ENCODE measurements at places on chromosomes 13 and 19.

DNA sequence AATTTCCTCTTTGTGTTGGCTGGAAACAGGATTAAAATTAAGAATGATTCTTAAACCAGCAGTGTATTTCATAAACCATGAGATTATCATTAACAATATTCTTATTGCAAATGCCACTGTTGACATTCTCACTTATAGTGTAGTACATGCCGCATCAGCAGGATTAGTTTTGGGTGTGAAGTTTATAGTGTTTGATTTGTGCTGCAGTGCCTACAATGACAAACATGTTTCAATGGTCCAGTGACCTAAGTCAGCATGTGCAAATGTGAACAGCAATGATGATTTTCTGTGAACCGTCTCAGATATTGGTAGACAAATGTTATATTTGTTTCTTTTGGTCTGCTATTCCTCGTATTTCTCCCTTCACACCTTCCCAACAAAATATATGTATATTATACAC lies 49.8 kb upstream of the TDRD3 start:
- DNase-seq: no peak

- no peak for DNase-seq
These were observed 220.0 kb upstream of the SGCG start for GRCh38 chr13:22960827-22961226.

GRCh38 chr13:58085274-58085673 lies 453.7 kb downstream of the PCDH17 start:
- no peak for DNase-seq

GRCh38 chr13:98519976-98520375 lies 56.9 kb downstream of the STK24 start:
- DNase-seq: no peak

- DNase-seq: no peak
These were observed 76.2 kb downstream of the C13orf42 start for GRCh38 chr13:51034906-51035305.

DNA sequence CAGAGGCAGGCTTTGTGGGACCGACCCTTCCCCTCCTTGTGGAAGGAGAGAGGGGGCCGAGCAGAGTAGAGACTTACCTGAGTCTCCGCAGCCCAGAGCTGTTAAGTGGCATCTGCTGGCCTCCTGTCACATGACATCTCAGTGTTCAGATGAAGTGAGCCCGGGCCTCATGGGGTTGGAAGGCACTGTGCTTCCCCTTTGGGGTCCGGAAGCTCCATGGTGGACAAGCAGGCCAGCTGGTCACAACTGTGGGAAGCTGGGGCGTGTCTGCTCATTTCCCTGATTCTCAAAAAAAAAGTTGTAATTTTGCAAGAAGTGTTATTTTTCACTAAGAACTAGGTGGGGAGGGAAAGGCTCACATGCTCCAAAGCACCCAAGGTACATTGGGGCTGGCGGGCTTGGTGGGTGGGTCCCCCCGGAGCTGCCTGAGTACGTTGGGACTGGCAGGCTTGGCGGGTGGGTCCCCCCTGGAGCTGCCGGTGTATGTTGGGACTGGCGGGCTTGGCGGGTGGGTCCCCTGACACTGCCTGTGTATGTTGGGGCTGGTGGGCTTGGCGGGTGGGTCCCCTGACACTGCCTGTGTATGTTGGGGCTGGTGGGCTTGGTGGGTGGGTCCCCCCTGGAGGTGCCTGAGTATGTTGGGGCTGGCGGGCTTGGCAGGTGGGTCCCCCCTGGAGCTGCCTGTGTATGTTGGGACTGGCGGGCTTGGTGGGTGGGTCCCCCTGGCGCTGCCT lies 18.2 kb upstream of the DCUN1D2 start:
- no peak for DNase-seq

GRCh38 chr13:105929505-105929904 lies 606.0 kb downstream of the EFNB2 start:
- DNase-seq: no peak

- DNase-seq: no peak
These were observed 6.0 kb downstream of the TMIGD2 start for GRCh38 chr19:4295972-4296771.

DNA sequence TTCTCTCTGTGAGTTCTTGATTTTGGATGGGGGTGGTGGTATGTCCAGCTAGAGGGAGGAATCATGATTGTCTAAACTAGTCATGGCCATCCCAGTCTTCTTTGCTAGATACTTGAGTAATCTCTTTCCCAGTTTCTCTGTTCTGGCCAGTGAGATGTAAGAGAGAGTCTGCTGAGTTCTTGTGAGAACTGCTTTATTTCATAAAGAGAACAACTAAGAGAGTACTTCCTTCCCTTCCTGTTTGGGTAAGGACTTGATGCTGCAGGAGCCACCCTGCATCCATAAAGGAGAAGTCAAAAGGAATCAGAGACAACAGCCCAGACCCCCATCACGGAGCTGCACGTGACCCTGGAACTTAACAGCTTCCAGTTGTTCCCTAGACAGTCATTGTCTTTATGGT lies 3.0 kb upstream of the RASL11A start:
- no peak for DNase-seq

GRCh38 chr19:49801966-49802661 lies 11.0 kb downstream of the FUZ start:
- DNase-seq: no peak

DNA sequence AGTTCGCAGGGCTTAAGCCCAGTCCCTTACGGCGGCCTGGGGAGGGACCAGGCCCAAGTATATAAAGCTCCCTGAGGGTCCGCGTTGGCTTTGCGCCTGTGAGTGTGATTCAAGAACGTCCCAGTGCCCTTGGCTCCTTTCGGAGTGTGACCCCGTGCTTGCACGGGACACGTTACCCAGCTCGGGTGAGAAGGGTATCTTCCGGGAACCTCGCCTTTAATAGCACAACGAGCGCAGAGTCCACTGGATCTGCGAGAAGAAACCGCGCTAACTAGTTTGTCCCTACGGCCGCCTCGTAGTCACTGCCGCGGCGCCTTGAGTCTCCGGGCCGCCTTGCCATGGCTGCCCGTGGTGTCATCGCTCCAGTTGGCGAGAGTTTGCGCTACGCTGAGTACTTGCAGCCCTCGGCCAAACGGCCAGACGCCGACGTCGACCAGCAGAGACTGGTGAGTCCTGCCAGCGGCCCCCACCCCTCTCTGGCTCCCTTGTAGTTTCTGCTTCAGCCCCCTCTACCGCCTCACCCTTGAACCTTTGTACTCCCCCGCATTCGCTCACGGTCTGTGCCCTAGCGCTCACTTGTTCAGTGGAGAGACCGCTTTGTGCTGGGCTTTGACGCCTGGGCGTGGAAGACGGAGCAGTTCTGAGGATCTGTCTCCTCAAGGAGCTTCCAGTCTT lies at the start of gene DNAJC15:
Gene DNAJC15, plus strand, starts transcription at position 298 of the 675 bp plus-strand sequence. Its CDS starts 41 bp downstream, at position 339.
- no peak for DNase-seq

GRCh38 chr19:3336680-3337523 lies 29.5 kb upstream of the NFIC start:
- DNase-seq: no peak

DNA sequence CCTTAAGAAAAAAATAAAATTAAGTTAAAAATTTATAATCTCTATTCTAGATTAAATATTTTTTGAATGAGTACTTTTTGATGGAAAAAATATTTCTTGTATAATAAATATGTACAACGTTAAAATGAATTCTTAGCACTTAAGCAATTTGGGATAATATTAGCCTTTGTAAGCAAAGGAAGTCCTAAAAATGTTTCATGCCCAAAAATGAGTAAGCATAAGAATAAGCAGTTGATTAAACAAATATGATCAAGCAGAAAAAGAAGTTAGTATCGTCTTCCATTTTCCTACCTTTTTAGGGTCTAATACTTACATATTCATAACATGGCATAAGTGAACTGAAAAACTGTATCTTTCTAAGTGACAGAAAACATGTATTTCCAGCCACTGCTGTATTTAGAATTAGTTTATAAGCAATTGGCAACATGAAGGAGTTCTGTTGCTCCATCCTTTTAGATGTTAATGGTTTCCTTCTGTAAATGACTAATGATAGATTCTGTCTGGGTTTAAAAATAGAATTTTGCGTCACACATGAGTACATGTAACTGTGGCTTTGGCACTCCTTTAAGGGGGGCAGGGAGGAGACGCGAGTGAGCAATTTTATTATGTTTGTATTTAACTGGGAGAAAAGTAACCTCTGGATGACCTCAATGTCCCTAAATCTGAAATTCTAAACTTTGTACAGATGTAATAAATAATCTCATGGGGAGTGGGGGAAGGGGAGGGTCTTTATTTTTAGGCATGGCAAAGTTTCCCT lies 237.4 kb downstream of the RGCC start:
- DNase-seq: peak; percentile 67

DNA sequence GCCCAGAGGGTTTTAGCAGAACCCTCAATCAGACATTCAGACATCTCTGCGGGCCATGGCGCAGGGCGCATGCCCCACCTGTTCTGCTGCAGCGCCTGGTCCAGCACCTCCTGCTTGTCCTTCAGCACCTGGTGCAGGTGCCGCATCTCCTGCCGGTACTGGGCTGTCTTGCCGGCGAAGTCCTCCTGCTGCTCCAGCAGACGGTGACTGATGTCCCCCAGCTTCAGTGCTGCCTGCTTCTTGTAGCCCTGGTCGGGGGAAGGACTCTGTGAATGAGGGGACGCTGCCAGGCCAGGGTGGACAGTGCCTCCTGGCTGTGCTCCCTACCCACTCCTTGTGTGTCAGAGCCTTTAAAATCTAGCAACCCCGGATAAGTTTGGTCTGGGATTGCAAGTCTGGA lies 12.2 kb upstream of the SLC7A9 start:
- DNase-seq: no peak

DNA sequence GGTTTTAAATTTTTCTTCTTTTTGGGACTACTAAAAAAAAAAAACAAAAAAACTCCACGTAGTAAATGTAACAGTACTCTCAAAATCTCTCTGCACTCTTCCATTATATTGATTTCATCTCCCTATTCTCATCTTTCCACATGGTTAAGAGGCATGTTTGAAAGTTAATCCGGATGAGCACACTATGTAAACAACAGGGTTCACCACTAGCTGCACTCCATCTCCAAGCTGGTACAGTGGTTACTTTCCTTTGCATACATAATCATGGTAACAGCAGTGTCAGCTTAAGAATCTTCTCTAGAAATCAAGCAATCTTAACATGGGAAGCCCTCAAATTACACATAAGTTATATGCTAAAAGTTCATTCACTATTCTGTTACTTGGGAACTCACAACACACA lies 92.6 kb downstream of the MIPEP start:
- DNase-seq: no peak

Data from epithelial cell of prostate (primary cell).